Nephron progenitor cell (in vitro differentiated cells): ENCODE measurements at places on chromosomes 6 and 20.

DNA sequence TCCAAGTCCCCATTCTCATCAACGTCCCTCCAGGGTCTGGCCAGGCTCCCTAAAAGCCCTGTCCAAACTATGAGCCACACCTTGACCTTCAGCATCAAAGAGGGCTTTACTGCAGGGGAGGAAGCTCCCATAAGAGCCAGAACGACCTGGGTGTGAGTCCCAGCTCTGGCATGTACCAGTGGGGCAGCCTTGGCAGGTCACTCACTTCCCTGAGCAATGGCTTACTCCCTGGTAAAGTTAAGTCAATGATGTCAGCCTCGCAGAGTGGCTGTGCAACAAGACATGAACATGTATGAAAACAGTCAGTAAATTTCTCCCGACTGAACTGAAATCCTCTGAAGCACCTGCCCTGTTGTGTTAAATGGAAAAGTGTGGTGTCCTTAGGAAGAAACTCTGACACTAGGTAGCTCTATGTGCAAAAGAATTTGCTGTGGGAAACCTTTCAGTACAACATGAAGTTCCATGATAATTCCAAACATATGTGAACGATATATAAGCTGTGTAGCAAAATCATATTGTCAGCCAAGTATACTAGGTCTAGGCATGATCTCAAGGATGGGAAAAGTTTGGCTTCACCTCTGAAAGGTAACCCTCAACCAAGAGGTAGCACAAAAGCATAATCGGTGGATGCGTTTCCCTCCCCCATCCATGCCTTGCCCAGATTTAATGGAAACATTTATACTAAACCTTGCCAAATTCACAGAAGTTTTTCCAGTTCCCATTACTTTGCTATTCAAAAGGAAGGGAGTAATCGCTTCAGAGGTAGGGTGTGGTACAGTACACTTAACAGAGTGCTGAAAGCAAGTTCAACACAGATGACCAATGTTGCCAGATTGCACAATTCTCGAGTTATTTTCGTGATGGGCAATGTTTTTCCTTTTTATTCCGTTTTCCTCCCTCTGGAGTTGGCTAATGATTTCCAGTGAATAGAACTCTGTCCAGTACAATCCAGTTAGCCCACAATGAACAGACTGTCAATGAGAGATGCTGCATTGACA lies 49.0 kb upstream of the RANBP9 start:
- H3K4me3 ChIP-seq = no peak overlapping the region
- H3K36me3 ChIP-seq = no peaks in the 10 kb centered on the region
- no peak for DNase-seq
- H3K27me3 ChIP-seq = peaks cover 17% of the 10 kb centered on the region

DNA sequence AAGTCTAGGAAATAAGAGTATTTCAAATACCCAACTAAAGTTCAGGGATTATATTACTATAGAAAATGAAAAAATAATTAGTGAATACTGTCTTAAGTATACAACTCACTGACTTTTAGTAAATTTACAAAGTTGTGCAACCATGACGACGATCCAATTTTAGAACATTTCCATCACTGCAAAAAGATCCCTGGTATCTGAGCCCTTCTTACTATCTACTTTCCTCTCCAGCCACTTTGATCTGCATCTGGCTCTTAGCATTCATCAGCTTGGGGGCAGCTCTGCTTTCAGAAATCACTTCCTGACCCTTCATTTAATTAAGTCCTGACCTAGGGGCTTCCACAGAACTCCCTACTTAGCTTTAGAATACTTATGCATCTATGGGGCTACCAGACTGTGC lies 38.2 kb upstream of the RBL1 start:
- DNase-seq = no peak
- H3K27ac ChIP-seq = no peak overlapping the region
- H3K4me3 ChIP-seq = no peak overlapping the region
- H3K27me3 ChIP-seq = peaks cover 2% of the 10 kb centered on the region

GRCh38 chr6:34096193-34096592 lies 49.7 kb downstream of the GRM4 start:
- H3K27ac ChIP-seq = no peak overlapping the region
- H3K4me3 ChIP-seq = no peak overlapping the region

DNA sequence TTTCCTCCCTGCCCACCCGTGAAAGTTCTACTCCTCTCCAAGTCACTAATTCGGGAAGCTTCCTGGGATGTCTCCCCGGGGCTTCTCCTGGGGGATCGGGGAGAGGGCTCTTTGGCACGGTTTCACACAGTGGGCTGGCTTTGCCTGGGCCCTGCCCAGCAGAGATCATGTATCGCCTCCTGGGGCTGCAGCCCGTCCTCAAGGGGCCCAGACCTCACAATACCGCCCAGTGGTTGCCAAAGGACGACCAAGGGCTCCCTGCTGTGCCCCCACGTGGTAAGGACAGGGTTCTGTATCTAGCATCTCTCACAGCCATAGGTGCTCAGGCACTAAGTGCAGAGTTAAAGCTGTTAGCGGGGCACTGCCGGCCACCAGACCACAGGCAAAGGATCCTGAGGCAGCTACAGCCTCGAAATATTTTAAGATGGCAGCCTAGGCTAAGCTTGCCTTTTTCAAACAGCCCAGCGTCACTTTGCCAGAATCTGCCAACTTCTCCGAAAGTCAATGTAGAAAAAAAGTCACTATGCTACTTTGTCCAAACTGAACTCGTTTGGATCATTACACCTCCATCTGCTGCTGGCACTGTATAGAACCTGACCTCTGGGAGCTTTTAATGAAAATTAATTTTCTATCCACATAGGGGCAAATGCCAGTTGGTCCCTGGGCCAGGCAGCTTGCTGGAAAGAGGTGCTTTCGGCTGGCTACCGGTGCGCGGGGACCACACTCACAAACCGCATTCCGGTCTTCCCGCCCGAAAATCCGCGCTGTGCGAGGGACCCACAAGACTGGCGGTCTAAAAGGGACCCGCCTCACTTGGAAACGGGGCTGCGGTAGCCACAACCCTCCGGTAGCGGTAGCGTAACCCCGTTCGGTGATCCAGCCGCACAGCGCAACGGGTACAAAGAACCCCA lies 1.3 kb upstream of the NNAT start:
- peak overlapping the region; percentile 67 for H3K27ac ChIP-seq
- peaks cover 7% of the 10 kb centered on the region for H3K27me3 ChIP-seq
- peak overlapping the region; percentile 88 for H3K4me3 ChIP-seq
- peak; percentile 33 for DNase-seq
- peaks cover 37% of the 10 kb centered on the region for H3K36me3 ChIP-seq

DNA sequence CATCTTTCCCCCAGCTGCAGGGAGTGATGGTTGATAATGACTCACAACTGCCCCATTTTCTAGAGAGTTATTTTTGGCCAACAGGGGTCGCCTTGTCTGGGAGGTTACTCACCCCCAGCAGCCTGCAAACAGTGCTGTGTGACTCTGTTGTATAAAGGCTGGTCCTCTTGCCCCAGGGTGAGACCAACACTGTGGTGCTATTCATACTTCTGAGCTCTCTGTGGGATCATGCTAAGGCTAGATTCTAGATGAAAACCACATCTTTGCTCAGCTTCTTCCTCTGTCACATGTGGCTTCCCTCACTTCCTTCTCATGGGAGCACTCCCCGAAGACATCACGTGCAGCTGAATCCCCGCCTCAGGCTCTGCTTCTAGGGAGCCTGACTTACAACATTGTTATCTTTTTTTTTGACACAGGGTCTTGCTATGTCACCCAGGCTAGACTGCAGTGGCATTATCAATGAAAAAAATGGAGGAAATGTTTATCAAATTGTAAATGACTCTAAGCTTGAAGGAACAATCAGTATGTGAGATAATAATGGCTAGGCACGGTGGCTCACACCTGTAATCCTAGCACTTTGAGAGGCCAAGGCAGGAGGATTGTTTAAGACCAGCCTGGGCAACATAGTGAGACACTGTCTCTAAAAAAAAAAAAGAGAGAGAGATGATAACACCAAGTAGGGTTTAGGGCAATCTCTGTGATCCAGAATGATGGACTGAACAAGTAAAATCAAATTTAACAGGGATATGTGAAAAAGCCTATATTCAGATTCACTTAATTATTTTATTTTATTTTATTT lies 55.7 kb upstream of the SLC23A2 start:
- DNase-seq = no peak
- peak overlapping the region; percentile 26 for H3K27ac ChIP-seq
- H3K4me1 ChIP-seq = no peaks in the 10 kb centered on the region

- H3K27me3 ChIP-seq = peaks cover 50% of the 10 kb centered on the region
- no peak within 1 kb of the TSS for H3K27ac ChIP-seq
- H3K4me1 ChIP-seq = peaks cover 13% of the 10 kb centered on the region
- peak within 1 kb of the TSS; percentile 83 for H3K4me3 ChIP-seq
- DNase-seq = peak; percentile 83
Observed at GRCh38 chr6:122609881-122610689, at the start of gene PKIB. PKIB (plus strand) TSS chr6:122610405; CDS start chr6:122717795, 107,390 bp downstream.

DNA sequence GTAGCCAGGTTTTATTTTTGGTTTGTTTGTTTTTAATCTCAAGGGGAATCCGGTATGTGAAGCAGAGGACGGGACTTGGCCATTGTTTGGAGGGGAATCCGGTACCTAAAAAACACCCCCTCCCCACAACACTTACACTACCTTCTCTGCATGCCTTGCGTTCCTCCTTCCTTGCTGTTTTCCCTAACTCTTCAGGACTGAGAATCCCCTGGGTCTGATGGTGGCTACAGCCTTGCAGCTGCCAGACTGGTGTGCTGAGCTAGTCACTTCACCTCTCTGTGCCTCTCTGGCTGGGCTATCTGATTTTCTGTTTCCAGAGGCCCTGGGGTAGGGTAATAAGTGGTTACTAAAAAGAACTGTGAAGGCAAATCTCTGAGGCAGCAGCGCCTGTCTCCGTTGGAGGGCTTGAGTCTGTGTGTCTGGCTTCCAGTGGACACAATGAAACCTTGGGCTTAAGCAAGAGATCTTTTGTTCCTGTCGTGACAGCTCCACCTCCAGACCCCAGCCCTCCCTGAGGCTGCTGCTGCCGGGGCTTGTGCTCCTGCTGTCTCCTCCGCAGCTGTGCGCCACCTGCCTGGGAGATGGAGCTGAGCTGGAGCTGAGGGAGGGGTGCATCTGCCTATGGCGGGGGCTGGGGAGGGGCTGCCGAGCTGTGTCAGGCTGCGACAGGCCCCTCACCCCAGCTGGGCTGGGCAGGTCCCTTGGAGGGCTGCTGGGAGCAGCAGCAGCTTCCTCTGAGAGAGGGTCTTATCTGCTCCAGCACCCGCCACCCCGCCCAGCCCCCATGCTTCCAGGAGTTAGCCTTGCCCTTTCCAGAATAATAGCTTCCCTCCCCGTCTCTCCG lies 65.8 kb upstream of the CCDC167 start:
- peaks cover 54% of the 10 kb centered on the region for H3K4me1 ChIP-seq
- H3K36me3 ChIP-seq = no peaks in the 10 kb centered on the region
- peaks cover 61% of the 10 kb centered on the region for H3K27me3 ChIP-seq
- peak; percentile 64 for DNase-seq
- no peak overlapping the region for H3K27ac ChIP-seq

- H3K4me1 ChIP-seq = peaks cover 22% of the 10 kb centered on the region
- H3K36me3 ChIP-seq = peaks cover 5% of the 10 kb centered on the region
- H3K4me3 ChIP-seq = no peak overlapping the region
- no peak overlapping the region for H3K27ac ChIP-seq
- no peak for DNase-seq
Observed at GRCh38 chr6:10138917-10139316, 276.0 kb downstream of the TFAP2A start.

DNA sequence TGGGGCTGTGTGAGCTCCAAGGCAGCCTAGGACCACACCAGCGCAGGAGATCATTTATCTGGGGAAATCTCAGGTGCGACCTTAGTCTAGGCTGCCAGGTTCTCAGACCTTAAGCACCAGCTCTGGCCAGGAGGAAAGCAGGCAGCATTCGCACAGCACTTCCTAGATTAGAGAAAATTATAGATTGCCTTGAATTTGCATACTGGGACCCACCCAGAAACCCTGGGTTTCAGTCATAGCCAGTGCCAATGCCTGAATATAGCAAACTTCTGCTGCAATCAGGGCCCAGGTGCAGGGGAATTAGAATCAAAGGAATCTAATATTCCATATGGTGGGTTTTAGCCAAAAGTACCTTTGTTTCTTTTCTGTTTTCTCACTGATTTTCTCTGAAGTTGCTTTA lies 204.3 kb upstream of the CST7 start:
- H3K27me3 ChIP-seq = peaks cover 6% of the 10 kb centered on the region
- no peak for DNase-seq
- no peak overlapping the region for H3K4me3 ChIP-seq
- H3K36me3 ChIP-seq = no peaks in the 10 kb centered on the region

DNA sequence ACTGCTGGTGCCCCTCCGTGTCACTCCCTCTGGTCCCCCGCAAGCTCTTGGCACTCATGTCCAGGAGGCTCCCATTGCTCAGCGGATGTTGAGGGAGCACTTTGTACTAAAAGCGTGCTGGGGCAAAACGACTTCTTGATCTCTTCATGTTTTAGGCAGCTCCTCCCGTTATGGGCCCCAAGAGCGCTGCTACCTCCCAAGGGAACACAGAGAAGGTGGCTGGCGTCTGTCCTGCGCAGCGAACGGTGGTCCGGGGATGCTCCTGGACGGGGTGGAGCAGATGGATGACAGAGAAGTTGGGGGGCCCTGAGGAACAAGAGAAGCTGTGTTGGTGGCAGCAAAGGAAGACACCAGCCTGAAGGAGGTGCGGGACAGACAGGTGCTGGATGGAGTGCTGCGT lies 99.8 kb downstream of the TMEM242 start:
- H3K27ac ChIP-seq = no peak overlapping the region
- peaks cover 12% of the 10 kb centered on the region for H3K27me3 ChIP-seq
- no peaks in the 10 kb centered on the region for H3K36me3 ChIP-seq
- no peak for DNase-seq
- H3K4me3 ChIP-seq = no peak overlapping the region
- H3K4me1 ChIP-seq = peaks cover 67% of the 10 kb centered on the region

DNA sequence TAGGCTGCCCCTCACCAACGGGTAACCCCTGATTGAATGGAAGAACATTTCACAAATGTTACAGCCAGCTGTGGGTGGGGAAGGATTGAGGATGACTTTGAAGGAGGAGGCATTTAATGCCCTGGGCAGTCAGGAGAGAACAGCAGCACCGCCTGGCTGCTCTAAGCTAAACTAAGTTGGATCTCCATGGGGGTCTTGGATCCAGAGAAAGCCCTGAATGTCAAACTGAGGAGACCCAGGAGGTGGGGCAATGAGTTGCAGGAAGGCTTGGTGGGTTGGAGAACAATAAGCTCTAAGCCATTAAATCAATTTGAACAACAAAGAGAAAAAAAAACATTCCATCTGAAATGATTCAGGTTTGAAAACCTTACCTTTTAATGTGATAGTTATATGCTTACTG lies 35.4 kb downstream of the TMX4 start:
- DNase-seq = no peak
- no peak overlapping the region for H3K27ac ChIP-seq
- H3K27me3 ChIP-seq = no peaks in the 10 kb centered on the region
- no peaks in the 10 kb centered on the region for H3K4me1 ChIP-seq

DNA sequence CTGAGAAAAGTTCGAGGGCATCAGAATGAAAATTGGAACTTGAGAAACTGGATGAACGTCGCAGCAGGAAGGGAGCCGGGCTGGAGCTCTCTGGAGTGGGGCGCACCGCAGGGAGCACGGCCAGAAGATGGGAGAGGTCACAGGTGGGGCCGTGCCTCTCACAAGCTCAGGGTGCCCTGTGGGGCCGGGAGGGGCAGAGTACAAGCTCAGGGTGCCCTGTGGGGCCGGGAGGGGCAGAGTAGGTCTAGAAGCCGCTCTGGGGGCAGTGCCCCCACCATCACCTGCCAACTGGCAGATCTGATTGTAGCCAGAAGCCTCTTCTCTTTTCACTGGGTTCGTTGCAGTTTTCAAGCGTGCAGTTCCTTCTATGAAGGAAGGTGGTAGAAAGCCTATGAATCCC lies 61.1 kb upstream of the SNX9 start:
- no peaks in the 10 kb centered on the region for H3K36me3 ChIP-seq
- H3K27me3 ChIP-seq = peaks cover 6% of the 10 kb centered on the region
- H3K27ac ChIP-seq = no peak overlapping the region
- H3K4me1 ChIP-seq = peaks cover 54% of the 10 kb centered on the region
- DNase-seq = no peak

GRCh38 chr20:22581437-22582385 lies 2.7 kb downstream of the FOXA2 start:
- H3K4me3 ChIP-seq = peak overlapping the region; percentile 67
- H3K27me3 ChIP-seq = peaks cover 98% of the 10 kb centered on the region
